Stimulated activated CD8-positive, alpha-beta memory T cell treated with anti-CD3 and anti-CD28 coated beads, Interleukin-4, amount 100 ng/mL, for 1 hour (primary cell): ENCODE measurements at places on chromosomes 12 and 14.

- DNase-seq: no peak
Measured at GRCh38 chr12:103773109-103773910, 67.7 kb downstream of the NT5DC3 start.

DNA sequence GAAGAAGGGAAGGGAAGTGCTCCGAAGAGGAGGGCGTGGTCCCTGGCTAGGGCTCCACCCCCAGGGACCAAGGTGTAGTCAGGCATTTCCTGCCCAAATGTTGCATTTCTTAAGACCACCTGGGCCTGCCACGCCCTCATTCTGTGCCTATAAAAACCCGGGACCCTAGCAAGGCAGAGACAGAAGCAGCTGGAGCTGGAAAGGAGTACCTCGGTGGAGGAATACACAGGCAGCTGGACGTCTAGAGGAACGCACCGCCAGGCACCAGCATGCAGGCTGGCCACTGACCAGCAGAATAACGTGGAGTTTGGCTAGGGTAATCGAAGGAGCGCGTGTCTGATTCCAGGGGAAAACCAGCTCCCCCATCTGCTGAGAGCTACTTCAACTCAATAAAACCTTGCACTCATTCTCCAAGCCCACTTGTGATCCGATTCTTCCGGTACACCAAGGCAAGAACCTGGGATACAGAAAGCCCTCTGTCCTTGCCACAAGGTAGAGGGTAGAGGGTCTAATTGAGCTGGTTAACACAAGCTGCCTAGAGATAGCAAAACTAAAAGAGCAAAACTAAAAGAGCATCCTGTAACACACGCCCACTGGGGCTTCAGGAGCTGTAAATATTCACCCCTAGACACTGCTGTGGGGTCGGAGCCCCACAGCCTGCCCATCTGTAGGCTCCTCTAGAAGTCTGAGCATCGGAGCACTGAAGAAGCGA, 21.0 kb downstream of the CFL2 start:
- no peak for DNase-seq

GRCh38 chr12:10354502-10354901, 35.3 kb downstream of the KLRK1 start:
- no peak for DNase-seq

DNA sequence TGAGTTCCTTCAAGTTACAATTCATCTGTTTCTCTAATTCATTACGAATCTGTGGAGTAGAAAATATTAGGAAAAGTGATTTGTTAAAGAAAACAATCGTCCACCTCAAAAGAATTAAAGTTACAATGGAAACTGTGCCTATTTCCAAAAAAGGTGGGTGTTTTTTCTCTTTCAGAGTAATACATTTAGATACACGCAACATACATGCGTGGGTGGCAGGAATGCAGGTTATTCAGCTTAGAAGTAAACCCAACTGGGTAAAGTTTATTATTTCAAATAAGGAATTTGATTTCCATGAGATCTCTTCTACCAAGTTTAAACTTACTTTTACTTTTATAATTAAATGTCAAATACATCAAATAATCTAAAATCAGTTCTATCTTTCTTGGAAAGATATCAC, 52.2 kb downstream of the SSH1 start:
- no peak for DNase-seq
